Choroid plexus epithelial cell (primary cell): ENCODE measurements at places on chromosomes 2 and 18.

GRCh38 chr2:174492963-174493431 is 6.2 kb upstream of the GPR155 start:
- peak; percentile 6 for DNase-seq

DNA sequence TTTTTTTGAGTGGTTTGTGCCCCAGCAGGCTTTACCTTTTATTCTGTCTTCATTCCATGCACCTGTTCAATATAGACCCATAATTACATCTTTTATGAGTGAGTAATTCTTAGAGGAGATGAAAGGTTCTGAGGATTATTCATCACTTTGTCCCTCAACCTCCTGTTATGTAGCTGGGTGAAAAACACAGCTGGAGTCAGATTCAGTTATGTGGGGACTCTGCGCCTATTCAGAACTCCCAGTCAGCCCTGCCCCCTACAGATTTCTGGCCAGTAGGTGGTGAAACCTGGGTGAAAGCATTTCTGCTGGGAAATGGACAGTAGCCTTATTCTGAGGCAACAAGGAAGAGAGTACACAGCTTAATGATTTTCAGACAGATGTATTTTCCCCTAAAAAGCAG is 107.8 kb downstream of the MGAT5 start:
- DNase-seq: peak; percentile 48

GRCh38 chr2:126901459-126901858 is 2.8 kb downstream of the TEX51 start:
- DNase-seq: no peak

GRCh38 chr2:41791523-41791922 is 256.3 kb upstream of the PKDCC start:
- peak; percentile 52 for DNase-seq

DNA sequence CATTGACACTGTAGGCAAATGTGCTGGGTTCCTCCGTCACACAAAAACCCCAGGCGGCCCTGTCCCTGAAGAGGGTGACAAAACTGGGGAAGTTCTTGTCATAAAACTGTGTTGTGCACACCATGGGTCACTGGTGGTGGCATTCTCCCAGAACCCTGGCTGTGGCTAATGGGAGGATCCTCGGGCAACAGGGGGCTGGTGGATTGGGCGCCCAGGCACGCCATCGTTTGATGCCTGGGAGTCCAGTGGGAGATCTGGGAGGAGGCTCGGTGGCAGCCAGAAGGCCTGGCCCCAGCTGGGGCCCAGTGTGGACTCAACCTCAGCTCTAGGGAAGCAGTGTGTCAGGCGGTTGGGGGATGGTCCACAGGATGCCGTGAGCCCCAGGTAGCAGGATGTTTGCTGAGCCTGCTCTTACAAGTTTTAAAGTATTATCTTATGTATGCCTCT is 140.7 kb downstream of the ACOXL start:
- DNase-seq: no peak

- peak; percentile 87 for DNase-seq
These were observed 81.0 kb downstream of the TAF4B start for GRCh38 chr18:26307161-26307773.

DNA sequence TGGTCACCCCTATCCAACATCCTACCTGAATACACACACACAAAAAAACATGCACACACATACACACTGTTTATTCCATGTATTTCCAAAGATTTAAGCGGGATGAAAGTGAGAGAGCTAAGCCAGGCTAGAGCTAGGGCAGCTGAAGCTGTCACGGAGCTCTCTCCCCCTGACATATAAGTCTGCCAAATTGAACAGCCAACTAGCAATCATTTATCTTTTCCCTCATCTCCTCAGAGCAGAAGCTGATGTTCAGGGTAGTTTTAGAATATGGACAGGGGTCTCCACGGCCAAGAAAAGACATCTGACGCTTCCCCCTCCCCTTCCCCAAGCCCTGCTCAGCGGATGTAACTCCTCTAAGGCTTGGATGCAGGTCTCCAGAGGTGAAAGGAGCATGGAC is 171.6 kb downstream of the GRB14 start:
- DNase-seq: no peak

- DNase-seq: no peak
These were observed 16.8 kb upstream of the PAX3 start for GRCh38 chr2:222315443-222316121.

DNA sequence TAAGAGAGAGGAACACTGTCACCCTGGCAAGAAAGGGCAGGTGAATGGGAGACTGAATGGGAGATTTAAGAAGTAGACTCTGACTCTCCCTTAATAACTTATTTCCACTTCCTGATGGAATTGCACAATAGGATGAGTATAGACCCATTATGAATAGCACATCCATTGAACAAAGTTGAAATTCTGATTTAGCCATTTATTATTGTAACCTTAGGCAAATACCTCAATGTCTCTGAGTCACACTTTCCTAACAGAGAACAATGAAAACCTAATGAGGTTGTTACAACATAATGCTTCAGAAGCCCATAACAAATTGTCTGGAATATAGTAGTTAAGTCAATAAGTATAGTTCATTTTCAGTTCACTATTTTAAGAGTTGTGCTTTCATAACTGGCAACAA is 78.9 kb downstream of the NRXN1 start:
- DNase-seq: peak; percentile 70

DNA sequence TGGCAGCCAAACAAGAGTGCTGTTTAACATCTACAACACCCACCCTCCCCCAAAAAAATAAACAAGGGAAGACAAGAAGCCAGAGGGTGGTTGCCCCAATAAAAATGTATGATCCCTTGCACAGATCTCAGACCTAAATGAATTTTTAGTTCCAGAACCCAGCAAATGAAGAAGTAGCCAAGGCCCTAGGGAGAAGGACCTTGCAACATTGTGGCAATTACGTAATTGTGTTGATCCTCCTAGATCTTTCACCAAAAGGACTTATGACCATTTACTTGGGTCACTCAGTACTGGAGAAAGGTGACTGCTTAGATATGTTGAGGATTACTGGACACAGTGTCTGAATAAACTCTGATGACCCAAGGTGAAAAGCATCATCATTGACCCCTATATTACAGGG is 1393.8 kb downstream of the LRP1B start:
- no peak for DNase-seq

DNA sequence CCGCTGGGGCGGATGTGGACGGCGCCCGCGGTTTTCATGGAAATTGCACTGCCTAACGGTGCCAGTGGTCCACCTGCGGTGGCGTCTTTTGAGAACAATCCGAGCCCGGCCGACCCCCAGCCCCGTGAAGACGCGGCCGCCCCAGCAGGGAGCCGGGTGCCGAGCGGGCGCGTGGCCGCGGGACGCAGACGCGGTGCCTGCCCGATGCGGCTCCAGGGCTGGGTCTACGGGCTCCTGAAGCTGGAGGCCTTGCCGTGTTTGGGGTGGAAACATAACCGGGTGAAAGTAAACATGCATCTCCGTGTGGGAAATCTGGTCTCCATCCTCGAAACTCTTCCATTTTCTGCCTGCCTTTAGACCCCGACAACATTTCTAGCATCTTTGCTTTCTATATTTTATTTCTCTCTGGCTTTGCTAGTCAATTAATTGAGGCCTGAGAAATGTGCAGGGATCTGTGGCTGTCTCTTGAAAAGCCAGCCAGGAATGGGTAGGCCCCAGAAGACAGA is 572 bp downstream of the INPP4A start:
- no peak for DNase-seq

- no peak for DNase-seq
These were observed 32.6 kb downstream of the HJURP start for GRCh38 chr2:233821709-233822100.

- no peak for DNase-seq
These were observed 1284.9 kb upstream of the LRRTM1 start for GRCh38 chr2:81589406-81589805.
